Fibroblast of the conjunctiva (primary cell): ENCODE measurements at places on chromosomes 12 and 14.

DNA sequence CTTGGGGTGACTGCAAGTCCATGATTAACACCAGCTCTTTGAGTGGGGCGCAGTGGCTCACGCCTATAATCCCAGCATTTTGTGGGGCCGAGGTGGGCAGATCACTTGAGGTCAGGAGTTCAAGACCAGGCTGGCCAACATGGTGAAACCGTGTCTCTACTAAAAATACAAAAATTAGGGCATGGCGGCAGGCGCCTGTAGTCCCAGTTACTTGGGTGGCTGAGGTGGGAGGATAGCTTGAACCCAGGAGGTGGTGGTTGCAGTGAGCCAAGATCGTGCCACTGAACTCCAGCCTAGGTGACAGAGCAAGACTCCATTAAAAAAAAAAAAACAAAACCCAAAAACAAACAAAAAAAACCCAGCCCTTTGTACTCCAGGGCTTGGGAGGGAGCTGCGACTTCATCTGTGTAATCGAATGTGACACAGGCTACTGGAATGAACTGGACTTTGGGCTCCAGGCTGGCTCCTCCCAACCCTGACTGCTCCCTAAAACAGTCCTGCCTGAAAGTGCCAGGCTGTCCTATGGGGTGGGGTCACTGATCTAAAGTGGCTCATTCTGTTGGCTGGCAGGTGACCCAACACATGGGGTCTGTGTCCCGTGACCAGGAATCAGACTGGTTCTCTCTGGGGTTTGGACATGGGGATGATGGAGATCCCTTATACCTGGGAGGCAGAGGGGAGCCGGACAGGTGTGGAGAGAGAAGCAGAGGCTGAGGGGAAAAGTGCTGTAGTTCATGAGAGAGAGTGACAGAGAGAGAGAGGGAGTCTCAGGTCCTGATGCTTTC lies 9.3 kb upstream of the C12orf43 start:
- DNase-seq, result no peak

DNA sequence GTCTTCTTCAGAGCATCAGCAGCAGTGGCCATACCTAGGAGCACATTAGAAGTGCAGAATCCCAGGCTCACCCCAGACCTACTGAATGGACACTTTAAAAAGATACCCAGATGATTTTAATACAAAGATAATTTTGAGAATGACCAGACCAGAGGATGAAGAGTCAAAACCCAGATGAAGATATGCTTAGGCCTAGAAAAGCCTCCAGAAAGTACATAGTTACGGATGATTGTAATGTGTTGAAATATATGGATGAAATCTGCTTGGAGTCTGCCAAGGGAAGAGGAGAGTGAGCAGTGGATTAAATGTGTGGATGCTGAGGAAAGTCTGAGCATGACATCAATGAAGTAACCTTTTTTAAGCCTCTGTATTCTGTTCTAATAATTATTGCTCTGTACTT lies 245.7 kb downstream of the CNTN1 start:
- DNase-seq, result no peak

DNA sequence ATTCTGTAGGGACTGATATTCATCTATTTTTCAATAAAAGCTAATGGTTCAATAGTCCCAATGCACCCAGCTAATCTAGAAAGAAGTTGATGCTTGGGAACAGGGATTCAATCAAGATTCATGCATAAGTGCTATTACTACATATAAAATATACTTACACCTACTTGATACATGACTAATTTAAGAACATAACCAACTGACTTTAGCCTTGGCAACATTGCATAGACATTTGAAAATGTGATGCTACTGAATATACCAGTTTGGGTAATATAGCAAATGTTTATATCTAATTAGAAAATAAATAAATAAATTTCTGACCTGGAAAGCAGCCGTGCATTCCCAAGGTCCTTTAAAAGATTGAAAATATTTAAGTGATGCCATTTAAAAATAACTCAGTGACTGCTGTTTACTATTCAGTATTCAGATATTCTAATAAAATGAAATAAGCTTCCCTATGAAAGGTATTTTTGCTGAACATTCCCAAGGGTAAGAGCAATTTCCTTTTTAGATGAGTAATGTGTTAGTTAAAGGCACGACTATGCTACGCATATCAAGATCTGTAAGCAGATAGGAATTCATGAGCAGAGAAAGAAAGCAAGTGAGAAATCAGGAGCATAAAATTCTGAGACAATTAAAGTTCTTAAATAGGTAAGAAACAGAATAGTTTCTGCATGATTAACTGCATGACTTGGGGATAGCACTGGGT lies 160.6 kb upstream of the SYT1 start:
- DNase-seq, result peak; percentile 27

DNA sequence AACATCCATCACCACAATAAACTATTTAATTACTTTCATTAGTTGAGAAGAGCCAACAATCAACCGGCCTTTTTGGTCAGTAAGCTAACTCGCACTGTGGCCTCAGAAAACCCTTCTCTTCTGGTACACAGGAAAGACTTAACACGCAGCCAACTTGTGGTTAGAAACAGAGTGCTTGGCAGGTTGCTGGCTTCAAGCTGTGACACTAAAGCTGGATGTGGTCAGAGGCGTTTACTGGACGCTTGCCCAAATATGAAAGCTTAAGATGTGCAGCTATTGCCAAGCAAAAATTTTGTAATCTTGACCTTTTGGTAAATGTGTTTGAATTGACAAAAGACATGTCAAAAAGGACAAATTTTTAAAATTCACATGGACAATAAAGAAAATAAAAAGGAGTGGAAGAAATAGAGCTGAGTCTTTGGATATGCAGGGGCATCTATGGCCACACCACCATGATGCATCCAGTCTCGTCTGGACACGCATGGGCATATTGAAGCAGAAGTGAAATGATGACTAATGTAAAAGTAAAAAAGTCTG lies 2.6 kb upstream of the KLRK1 start:
- DNase-seq, result peak; percentile 96

- no peak for DNase-seq
Measured at GRCh38 chr12:28870839-28871440, 278.1 kb upstream of the FAR2 start.

DNA sequence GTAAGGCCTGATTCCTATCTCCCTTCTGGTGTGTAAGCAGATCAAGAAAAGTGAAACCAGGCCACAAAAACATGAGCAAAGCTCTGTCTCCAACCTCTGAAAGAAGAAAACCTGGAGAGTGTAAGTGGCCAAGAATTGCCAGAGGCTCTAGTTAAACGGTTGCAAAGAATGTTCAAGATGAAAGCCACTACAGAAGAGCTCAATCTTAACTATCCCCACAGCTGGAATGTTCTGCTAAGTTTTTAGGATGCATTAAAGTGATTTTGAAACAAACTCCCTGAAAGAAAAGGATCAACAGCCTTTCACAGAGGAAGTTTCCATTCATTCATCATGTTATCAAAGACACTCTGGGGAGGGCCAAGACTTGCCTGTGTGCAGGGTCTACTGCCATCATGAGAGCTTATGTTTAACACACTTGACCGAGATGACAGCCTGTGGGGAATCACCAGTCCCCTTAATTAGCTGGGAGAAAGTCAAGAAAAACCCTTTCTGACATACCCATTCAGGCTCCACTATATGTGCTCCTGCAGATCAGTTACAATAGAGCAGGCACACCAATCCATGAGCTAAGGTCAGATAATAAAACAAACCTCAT lies 128.0 kb upstream of the OVCH1 start:
- no peak for DNase-seq

DNA sequence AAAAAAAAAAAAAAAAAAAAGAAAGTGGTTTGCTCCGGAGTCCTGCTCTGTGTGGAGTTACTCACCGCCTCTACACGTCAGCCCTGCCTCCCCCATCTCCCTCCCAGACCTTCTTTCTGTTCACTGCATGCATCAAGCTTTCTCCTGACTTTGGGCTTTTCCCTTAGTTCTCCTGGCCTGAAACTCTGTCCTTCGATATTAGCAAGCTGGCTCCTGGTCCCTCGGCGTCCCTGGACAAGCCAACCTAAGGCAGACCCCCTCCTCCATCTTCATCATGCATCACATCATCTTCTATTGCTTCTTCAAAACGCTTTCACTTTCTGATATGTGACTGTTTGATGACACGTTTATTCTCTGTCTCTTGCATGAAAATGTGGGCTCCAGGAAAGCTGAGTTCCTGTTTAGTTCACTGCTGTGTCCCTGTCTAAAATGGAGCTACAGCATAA lies 40.6 kb downstream of the SLC15A4 start:
- no peak for DNase-seq

- no peak for DNase-seq
Measured at GRCh38 chr12:124236625-124237031, 58.3 kb upstream of the RFLNA start.

- DNase-seq, result no peak
Measured at GRCh38 chr12:103397536-103397935, 98.2 kb downstream of the C12orf42 start.

GRCh38 chr12:114678028-114678427 lies 5.9 kb downstream of the TBX3 start:
- no peak for DNase-seq

GRCh38 chr14:51053157-51053556 lies 41.7 kb downstream of the TRIM9 start:
- DNase-seq, result no peak

- DNase-seq, result no peak
Measured at GRCh38 chr14:54767139-54767431, 135.5 kb downstream of the GCH1 start.

DNA sequence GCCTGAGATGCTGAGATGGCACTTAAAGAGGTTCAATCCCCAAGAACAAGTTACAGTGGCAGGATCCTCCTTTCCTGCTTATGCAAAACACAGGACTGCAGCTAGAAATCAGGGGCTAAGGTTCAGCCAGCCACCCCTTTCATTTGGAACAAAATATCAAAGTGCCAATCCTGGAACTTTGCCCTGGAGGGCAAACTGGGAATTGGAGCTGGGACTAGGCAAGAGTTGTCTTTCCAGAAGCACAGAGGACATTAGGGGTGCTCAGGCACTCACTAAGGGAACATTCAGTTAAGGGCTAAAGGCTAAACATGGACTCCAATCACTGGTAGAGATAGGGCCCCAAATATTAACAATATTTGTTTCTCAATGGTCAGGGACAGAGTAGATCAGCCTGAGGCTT lies 237.2 kb downstream of the EMP1 start:
- no peak for DNase-seq

GRCh38 chr14:70981000-70981952 lies 74.0 kb downstream of the PCNX1 start:
- DNase-seq, result no peak

- DNase-seq, result no peak
Measured at GRCh38 chr14:72826039-72826438, 67.9 kb downstream of the DPF3 start.

DNA sequence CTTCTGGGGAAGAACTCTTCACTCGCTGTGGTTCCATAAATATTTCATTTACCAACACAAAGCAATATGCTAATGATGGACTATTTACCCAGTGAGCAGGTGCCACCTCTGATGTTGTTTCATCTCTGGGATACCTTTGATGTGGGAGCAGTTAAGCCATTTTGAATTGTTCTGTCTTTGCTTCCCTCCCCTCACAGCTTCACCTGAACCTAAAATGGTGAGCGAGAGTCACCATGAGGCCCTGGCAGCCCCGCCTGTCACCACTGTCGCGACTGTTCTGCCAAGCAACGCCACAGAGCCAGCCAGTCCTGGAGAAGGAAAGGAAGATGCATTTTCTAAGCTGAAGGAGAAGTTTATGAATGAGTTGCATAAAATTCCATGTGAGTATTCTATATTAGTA lies 352.7 kb downstream of the SYT1 start:
- no peak for DNase-seq

GRCh38 chr14:100617410-100618317 lies 30.4 kb upstream of the BEGAIN start:
- peak; percentile 42 for DNase-seq

- no peak for DNase-seq
Measured at GRCh38 chr12:118463677-118464076, 87.3 kb downstream of the SUDS3 start.

DNA sequence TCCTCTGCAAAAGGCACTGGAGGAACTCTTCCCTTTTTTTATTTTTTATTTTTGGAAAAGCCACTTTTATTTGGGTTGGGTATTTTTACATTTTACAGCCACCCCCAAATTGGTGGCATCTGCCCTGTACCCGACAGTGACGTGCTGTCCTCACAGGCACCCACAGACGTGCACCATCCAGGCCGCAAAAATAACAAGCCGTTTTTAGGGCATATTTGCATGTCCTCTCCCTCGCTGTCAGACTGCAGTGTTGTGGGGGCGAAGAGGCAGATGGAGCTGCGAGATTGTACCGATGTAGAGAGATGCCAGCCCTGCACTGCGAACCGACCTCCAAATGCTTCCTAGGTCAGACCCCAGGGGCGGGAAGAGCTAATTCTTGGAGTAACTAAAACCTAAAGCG lies 12.2 kb downstream of the JDP2 start:
- no peak for DNase-seq

- no peak for DNase-seq
Measured at GRCh38 chr14:68661226-68662225, 131.3 kb downstream of the ZFP36L1 start.

GRCh38 chr14:23694085-23694948 lies 58.2 kb downstream of the DHRS2 start:
- DNase-seq, result peak; percentile 87

DNA sequence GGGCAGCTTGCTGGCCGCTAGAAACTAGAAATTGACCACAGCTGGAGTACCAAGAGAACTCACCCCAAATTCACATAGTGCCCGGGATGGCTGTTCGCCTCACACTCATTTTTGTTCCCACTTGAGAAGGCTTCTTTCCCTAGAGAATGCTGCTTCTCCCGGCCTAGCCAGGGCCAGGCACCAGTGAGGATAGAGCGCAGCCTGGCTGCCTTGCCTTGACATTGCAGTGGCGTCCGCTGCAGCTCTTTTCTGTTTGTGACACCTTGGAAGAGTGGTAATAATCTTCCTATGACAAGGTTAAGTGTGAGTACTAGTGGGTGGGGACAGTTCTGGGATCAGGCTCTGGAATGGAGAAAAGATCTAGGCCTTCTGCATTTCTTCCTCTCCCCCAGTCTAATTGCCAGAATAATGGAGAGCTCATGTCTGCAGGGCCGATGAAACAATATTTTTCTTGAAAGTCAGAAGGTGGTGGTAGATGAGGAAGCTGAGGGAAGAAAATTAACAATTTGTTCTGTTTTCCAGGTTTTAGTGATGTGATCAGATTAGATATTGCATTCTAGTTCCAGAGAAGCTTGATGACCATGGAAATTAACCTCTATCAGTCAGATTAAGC lies 3.7 kb downstream of the TMEM253 start:
- DNase-seq, result peak; percentile 69
